ENCODE measurements at places on chromosomes 1 and 21. TPM values are rescaled to one million over a fixed set of nuclear protein-coding genes. Genes with fewer than 3 reads are reported as not detected.

The DMRTA2 gene
- 5.1 TPM for total RNA-seq

The IRF6 gene
- total RNA-seq: 19.2 TPM

The AGMAT gene
- total RNA-seq: 0.99 TPM

DNA sequence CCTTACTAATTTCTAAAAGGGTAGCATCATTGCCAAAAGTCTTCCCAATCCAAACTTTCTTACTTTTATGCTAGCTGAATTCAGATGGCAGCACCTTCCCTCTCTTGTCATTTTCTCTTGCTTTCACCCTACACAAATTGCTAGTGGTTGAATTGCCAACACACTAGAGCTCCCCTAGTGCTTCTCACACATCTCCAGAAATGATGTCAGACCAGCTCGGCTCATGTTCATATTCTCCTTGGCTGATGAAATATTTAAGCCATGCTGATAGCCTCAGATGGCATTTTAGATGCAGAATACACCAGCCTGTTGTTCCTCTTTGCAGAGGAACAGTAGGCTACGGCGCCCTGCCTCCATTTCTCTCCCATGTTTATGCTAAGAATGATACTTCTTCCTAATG lies 256.9 kb downstream of the PTBP2 start:
- no peak for DNase-seq

GRCh38 chr1:3314491-3315381 lies 139.7 kb upstream of the ARHGEF16 start:
- DNase-seq: no peak

Data from testis (tissue), 5 donors.